A375 (cell line): ENCODE measurements at places on chromosomes 3 and 15. TPM values are rescaled to one million over a fixed set of nuclear protein-coding genes. Genes with fewer than 3 reads are reported as not detected.

Gene TTLL13
- total RNA-seq = 0.19 TPM in 1 of 2 replicates, not detected in the other

Gene ARHGEF26
- 3.9 and 5.5 TPM in 2 replicates for total RNA-seq

Gene RMDN3
- 20.3 and 23.7 TPM in 2 replicates for total RNA-seq

Gene PLSCR1
- 29.4 and 36.6 TPM in 2 replicates for total RNA-seq

Gene TMEM45A
- 0.82 and 1.4 TPM in 2 replicates for total RNA-seq

Gene MUC20
- total RNA-seq = 0.19 and 2.4 TPM in 2 replicates

Gene ADAMTS9
- total RNA-seq = 1.2 and 1.4 TPM in 2 replicates
